ENCODE measurements at places on chromosomes 16 and 17.

- no peak for DNase-seq
These were observed 23.0 kb upstream of the PLCG2 start for GRCh38 chr16:81755915-81756614.

GRCh38 chr17:55154101-55154500 is 110.7 kb upstream of the HLF start:
- DNase-seq: no peak

- DNase-seq: peak; percentile 72
These were observed 1.4 kb downstream of the MSL1 start for GRCh38 chr17:40122999-40123810.

GRCh38 chr16:27583634-27584033 is 33.7 kb downstream of the KATNIP start:
- no peak for DNase-seq

- DNase-seq: no peak
These were observed 1.1 kb downstream of the KSR1 start for GRCh38 chr17:27457360-27457715.

DNA sequence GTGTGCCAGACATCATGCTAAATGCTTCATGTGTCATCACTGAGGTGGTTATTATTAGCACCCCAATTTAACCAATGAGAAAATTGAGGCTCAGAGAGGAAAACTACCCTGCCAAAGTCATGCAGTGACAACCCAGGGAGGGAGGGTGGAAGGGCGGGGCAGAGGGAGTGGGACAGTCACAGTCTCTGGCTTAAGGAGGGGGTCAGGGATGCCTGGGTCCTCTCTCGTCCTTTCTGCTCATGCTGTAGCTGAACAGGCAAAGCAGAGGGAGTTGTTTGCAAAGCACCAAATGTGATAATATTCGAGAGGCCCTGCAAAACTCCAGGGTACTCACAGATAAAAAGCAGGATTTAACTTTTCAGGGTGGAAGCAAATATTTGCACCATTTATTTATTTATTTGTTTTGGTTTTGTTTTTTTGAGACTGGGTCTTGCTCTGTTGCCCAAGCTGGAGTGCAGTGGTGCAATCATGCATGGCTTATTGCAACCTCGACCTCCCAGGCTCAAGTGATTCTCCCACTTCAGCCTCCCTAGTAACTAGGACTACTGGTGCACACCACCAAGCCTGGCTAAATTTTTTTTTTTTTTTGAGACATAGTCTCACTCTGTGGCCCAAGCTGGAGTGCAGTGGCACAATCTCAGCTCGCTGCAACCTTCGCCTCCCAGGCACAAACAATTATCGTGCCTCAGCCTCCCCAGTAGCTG is 47.9 kb upstream of the NKD1 start:
- DNase-seq: no peak

DNA sequence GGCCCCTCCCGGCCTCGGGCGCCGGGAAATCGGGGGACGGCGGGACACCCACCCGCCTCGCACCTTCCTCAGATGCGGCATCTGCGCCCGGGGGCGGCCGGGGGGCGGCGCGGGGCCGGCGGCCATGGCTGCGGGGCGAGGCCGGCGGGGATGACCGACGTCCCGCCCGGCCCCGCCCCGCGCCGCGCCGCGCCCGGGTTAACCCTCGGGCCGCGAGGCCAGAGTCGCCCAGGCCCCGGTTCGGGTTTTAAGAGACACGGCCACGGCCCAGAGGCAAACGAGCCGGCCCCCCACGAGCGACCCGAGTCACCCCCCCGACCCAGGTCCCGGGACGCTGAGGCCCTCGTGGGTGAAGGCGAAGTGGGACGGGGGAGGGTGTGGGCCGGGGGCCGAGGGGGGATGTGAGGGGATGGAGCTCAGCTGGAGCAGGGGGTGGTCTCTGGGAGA is at the start of gene RGS11:
Gene RGS11 (minus strand): TSS at position 159 of the 447 bp plus-strand sequence. CDS start 33 bp downstream, at position 126.
- DNase-seq: no peak

DNA sequence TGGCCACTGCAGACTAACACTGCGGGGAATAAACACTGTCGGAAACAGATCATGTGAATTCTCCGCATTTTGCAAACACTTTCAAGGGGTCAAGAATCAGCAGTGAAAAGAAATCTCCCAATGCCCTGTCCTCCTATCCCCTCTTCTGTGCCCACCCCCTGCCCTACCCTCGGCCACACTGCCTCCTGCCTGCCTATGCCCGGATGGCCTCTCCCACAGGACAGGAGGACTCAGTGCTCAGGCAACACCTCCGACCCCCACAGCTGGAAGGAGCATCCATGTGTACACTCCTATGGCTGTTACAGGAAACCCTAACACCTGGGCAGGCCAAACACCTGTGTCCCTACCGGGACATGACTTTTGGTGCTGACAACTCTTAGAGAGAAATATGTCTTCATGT is 24.5 kb downstream of the FBXO31 start:
- no peak for DNase-seq

- no peak for DNase-seq
These were observed 9.3 kb downstream of the CENPX start for GRCh38 chr17:82013341-82013740.

GRCh38 chr17:31475378-31476162 is 84.1 kb downstream of the RAB11FIP4 start:
- DNase-seq: no peak

- DNase-seq: no peak
These were observed 56.4 kb upstream of the SLC25A19 start for GRCh38 chr17:75345514-75346167.

DNA sequence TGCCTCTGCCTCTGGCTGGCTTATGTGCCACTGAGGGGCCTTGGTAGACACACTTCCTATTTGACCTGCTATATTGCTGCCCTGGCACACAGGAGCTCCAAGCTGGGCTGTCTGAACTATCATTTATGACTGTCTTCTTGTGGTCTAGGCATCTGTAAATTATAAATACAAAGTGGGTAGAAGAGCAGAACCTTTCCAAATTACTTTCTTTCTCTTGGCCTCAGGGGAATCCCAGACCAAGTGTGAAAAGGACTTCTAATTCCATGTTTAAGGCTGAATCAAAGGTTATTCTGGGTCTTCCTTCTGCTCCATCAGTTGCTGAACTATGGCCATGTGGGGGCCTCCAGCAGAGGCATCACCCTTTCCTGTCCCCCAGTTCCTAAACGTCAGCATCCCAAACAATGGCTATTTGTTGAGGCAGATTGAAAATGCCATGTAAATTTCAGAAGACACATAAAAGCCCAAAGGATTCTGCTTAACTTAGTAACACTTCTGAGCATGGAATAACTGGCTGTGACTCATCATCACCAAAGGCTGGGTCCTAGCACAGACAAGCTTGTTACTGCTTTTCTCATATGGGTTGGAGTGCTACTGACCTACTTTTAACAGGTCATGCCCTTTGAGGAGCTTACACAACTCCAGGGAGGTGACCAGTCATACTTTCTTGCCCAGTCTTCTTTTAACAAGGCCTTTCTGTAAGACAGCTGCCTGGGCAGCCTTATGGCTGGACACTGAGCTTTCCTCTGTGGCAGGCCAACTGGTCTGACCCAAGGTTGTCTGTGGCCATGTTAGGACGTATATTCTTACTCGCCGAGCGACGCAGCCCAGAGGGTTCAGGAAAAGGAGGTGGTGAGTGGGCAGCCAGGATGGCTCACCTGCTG is 154.8 kb downstream of the VPS53 start:
- DNase-seq: no peak

GRCh38 chr16:51053775-51054174 is 97.3 kb downstream of the SALL1 start:
- DNase-seq: no peak

- no peak for DNase-seq
These were observed 38.9 kb upstream of the CIBAR2 start for GRCh38 chr16:85151079-85151602.

DNA sequence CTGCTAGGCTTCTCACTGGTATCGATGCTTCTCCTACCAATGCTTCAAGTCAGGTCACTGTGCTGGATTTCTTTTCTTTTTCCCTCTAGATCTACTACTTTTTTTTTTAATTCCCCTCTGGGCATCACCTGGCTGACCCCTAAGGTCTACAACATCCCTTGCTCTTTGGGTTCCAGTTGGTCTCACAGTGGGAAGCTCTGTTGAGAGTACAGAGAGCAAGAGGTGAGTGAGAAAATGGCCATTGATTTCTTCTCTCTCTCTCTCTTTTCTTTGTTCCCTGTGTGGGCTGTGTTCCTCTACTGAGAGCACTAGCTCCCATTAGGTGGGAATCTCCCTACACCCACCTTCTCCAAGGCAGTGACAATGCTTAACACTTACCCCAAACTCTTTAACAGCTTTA is 413.4 kb downstream of the KCNJ2 start:
- no peak for DNase-seq

DNA sequence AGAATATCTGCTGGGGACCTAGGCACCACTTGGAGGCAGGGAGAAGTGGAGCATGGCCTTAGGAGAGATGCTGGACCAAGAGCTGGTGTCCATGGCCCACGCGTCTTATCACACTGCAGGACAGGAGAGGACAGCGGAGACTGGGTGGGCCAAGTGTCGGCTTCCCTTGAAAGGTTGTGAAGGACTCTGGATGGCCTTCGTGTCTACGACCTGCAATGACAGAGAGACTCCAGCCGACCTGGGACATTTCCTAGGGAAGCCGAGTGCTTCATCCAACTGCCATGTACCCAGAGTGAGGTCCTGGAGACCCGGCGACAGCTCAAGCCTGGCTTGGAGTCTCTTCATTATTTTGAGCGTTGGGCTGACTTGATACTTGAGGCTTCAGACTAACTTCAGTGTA is 20.5 kb downstream of the C1QTNF1 start:
- DNase-seq: no peak

DNA sequence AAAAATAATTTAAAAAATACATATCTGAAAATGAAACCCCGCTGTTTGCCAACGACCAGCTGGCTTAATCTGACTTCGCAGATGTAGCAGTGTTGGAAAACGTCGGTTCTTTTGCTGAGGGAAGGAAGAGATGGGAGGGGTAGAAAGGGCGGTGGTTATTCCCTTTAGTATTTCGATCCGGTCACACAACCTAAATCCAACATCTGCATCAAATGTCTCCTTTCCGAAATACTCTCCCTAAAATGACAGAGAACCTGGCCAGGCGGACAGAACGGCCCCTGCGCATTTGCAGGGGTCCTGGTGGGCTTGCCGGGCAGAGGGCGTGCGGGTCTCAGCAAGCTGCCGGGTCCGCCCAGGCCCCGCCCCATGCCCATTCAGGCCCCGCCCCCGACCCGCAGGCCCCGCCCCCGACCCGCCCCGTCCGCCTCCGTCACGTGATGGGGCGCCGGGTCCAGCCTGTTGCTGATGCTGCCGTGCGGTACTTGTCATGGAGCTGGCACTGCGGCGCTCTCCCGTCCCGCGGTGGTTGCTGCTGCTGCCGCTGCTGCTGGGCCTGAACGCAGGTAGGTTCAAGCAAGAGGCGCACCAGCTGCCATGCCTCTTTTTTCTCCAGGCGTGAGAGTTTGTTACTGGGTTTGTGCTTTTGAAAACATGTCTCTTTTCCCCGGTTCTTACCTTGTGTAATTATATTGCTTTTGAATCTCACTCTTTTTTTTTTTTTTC is at the start of gene SCPEP1:
Gene SCPEP1 (plus strand): TSS at position 459 of the 723 bp plus-strand sequence. CDS start 29 bp downstream, at position 488.
- peak; percentile 78 for DNase-seq

GRCh38 chr16:75810342-75810741 is 84.1 kb upstream of the CPHXL start:
- no peak for DNase-seq

- no peak for DNase-seq
These were observed 184.8 kb upstream of the ZFHX3 start for GRCh38 chr16:73232555-73233328.

DNA sequence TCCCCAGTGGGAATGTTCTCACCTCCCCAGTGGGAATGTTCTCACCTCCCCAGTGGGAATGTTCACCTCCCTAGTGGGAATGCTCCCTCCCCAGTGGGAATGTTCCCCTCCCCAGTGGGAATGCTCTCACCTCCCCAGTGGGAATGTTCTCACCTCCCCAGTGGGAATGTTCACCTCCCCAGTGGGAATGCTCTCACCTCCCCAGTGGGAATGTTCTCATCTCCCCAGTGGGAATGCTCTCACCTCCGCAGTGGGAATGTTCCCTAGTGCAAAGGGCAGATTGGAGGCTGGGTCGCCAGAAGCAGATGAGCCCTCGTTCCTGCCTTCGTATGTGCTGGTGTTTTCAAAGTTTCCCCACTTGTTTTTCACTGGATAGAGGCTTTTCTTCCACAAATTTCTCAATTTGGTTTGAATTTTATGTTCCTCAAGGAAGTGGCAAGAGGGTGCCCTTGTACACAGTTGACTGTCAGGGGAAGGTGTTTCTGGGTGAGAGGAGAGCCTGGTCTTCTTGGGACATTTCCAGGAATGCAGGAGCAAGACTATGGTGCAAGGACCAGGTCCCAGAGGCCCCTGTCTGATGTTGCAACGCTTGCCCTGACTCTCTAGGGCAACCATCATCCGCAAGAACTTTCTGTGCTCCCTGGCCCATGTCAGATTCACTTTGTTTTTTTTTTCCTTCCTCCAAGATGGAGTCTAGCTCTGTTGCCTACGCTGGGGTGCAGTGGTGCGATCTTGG is 34.0 kb downstream of the TRARG1 start:
- no peak for DNase-seq

GRCh38 chr17:49435671-49436029 is 21.0 kb upstream of the PHB1 start:
- DNase-seq: no peak

- no peak for DNase-seq
These were observed 33.9 kb upstream of the METTL9 start for GRCh38 chr16:21565507-21565860.

- no peak for DNase-seq
These were observed 20.6 kb upstream of the PRKCA start for GRCh38 chr17:66281661-66282369.

DNA sequence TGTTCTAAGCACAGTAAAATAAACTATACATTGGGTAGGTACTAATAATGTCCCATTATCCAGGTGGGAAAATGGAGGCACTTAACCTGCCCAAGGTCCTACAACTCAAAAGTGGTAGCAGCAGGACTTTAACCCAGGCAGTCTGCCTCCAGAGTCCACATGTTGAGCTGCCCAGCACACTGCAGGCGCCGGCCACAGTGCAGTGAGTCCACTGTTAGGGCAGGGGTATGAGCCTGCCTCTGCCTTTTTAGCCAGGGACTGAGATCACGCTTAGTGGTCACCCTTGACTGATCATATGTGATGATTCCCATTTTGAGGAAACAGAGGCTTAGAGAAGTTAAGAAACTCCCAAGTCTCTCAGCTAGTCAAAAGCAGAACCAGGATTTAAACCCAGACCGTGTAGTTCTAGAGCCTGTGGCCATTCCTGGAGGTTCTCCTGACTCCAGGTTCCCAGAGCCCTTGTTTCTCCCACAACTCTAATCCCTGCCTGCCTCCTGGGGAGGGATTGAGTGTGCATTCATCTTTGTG is 8.4 kb downstream of the CES1 start:
- no peak for DNase-seq

DNA sequence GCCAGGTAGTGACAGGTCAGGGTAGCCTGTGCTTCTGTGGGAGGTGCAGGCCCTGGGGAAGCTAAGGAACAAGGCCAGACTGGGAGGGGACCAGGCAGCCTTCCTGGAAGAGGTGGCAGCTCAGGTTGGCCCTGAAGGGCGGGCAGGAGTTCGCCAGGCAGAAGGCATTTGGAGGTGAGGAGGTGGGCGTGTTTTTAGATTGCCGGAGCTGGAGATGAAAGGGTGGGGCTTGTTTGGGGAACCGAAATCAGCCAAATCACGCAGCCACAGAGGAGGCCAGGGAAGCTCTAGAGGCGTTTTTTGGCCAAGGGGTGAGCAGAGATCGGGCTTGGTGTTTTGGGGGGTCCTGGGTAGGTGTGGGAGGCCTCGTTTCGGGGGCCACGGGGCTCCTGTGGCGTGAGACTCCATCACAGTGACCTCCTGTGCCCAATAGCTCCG is 7.6 kb downstream of the ADCY7 start:
- DNase-seq: peak; percentile 62
